ENCODE measurements at places on chromosomes 5 and 9.

GRCh38 chr5:162052676-162053075 lies 14.9 kb upstream of the GABRG2 start:
- DNase-seq: no peak

DNA sequence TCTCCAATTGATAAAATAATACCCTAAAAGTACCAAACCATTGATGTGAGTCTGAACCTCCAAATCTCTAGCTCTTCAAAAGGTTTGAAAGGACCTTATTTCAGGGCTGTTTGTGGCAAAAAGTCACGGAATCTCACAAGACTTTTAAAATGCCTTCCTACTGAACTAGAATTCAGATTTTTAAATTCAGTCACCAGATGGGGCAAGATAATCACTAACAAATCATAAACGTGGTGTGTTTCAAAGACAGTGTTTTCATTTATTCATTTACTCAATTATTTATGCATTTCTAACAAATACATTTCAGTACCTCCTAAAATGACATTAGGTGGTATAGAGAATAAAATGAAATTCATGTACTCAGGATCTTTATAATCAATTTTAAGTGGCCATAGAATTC lies 68.2 kb upstream of the SMC2 start:
- DNase-seq: no peak

GRCh38 chr5:14953075-14953607 lies 81.6 kb upstream of the ANKH start:
- DNase-seq: no peak

- DNase-seq: no peak
Measured at GRCh38 chr5:67974054-67974453, 241.5 kb upstream of the PIK3R1 start.

DNA sequence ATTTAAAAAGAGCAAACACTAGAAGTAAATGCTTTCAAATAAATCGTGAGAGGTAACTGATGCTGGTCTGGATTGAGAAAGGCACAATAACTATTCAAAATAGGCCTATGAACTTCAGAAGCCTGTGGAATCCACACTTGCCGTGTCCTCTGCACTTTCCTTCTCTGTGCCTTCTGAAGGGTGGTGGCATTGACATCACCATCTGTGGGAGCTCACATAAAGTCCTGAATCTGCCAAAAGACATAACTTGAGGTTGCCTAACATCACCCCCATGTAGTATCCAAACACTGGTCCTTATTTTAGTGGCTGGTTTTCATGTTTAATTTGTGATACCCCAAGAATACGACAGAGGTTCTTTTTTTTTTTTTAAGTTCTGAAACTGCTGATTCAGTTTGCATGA lies 59.8 kb downstream of the IRF1 start:
- no peak for DNase-seq
